ENCODE measurements at places on chromosomes 13 and 19.

DNA sequence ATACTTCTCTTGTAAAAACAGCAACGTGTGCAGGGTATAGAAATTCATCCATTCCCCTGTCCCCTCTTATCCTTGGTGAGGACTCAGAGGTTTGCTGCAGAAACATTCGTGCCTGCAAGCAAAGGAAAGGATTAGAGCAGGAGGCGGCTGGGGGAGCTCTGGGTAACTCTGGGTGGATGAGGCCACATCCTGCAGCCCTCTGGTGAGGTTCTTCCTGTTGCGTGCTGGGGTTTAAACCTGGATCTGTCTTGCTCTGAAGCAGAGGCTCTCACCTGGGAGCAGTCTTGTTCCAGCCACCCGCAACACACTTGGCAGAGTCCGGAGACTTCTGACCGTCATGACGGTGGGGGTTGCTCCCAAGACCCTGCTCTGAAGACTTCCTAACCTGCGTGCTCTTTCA lies 69.2 kb downstream of the ATP11A start:
- no peak for DNase-seq

DNA sequence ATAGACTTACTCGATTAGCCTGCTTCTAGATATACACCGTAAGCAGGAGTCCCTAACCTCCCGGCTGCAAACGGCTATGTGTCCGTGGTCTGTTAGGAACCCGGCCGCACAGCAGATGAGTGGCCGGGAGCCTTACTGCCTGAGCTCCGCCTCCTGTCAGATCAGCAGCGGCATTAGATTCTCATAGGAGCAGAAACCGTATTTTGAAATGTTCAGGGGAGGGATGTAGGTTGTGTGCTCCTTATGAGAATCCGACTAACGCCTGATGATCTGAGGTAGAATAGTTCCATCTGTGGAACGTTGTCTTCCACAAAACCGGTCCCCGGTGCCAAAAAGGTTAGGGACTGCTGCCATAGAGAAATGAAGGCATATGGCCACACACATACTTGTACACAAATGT lies 1491.9 kb downstream of the SLITRK5 start:
- DNase-seq = no peak

- no peak for DNase-seq
Measured at GRCh38 chr13:20351281-20352022, 119.3 kb upstream of the GJB6 start.

- DNase-seq = no peak
Measured at GRCh38 chr13:40598569-40598968, 67.9 kb downstream of the FOXO1 start.

DNA sequence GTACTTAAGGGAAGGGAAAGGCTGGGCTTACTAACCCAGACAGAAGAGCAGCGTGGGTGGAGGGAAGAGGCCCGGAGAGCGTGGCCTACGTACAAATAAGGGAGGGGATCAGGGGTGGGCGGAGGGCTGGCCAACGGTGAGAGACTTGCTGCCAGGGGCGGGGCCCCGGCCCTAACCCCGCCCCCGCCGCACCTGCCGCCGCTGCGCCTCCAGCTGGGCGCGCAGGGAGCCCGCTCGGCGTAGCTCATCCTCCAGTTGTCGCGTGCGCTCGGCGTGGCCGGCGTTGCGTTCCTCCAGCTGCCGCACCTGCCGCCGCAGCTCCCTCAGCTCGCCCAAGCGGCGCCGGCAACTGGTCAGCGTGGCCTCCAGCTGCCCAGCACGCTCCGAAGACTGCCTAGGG lies 5.7 kb downstream of the HOOK2 start:
- DNase-seq = peak; percentile 43

GRCh38 chr19:13135068-13136062 lies 14.8 kb downstream of the STX10 start:
- no peak for DNase-seq

DNA sequence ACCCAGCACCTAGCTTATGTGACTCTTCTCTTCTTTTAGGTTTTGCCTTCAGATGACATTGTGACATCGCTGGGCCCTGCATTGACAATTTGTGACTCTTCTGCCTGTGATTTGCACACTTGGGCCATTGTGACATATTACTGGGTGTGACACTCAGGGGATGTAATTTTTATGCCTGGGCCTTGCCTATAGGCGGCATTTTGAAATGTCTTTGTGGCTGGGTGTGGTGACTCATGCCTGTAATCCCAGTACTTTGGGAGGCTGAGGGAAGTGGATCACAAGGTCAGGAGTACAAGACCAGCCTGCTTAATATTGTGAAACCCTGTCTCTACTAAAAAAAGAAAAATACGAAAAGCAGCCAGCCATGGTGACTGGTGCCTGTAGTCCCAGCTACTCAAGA lies 28.4 kb upstream of the ZNF681 start:
- DNase-seq = no peak

Measured in T-helper 2 cell (primary cell).